ENCODE measurements at places on chromosomes 12 and 14. TPM values are rescaled to one million over a fixed set of nuclear protein-coding genes. Genes with fewer than 3 reads are reported as not detected.

DNA sequence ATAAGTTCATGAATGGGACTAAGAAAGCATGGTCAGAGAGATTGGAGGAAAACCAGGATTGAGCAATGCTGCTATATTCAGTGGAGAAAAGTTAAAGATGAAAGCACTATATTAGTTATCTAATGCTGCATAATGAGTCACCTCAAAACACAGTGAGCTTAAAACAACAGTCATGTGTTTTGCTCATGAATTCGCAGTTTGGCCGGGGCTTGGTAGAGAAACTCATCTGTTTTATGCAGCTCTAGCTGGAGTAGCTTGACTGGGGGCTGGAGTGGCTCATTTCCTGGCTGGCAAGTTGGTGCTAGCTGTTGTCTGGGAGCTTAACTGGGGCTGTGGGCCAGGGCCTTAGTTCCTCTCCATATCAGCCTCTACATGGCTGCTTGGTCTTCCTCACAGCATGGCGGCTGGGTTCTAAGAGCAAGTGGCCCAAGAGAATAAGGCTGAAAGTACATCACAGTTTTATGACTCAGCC is 90.1 kb downstream of the ADCK1 start:
- DNase-seq = no peak

DNA sequence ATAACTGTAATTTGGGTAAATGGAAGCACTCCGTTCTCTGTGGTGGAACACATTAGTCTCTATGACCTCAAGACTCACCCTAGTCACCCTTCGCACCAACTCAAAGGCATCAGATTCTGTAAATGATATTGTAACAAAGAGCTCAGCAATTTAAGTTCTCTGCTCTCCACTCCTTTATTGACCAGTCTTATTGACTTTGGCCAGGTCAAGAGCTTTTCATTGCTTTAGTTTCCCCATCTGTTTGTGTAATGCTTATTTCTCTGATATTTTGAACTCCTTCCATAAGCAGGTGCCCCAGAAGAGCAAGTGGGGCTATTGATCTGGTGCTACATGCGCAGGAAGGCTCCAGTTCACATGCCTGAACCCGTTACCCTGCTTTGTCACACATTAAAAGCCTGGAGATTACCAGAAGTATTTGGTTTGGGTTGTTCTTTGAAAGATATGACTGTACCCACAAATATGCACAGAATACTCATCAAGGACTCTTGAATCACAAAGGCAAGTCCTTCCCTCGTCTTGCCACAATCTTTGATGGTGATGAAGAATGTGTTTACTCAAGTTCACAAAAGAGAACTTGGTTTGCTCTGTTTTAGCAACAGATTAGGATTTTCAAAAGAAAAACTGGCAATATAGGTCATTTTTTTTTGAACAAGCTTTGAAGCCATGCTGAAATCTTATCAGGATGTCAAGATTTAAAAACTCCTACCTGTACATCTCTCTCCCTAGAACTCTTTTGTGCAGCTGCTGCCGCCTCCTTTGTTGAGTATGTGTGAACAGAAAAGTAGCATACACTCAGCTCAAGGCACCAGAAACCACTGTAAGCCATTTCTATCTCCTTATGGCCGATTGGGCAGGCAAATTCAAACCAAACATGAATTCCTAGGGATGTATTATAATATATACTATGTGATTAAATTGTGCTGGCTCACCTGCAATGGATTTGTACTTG is 193.9 kb downstream of the BCAT1 start:
- DNase-seq = no peak

DNA sequence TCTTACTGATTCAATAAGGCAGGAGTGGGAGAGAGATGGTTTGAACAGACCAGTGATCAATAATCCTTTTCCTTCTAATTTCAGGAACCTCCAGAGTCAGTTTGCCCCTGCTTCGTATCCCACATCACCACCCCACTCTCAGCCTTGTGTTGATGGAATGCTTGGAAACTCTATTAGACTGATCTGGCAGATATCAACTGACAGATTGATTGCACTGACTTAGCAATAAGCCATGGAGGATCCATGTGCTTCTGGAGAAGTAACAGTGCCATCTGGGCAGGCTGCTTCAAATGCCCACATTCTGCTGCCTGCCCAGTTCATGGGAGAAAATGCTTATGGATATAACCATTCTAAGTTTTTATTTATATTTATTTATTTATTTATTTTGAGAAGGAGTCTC is 218.0 kb downstream of the SLC2A13 start:
- DNase-seq = no peak

- DNase-seq = no peak
These were observed 57.6 kb downstream of the BRMS1L start for GRCh38 chr14:35883677-35884293.

GRCh38 chr12:24993793-24994192 is 44.9 kb upstream of the BCAT1 start:
- DNase-seq = no peak

DNA sequence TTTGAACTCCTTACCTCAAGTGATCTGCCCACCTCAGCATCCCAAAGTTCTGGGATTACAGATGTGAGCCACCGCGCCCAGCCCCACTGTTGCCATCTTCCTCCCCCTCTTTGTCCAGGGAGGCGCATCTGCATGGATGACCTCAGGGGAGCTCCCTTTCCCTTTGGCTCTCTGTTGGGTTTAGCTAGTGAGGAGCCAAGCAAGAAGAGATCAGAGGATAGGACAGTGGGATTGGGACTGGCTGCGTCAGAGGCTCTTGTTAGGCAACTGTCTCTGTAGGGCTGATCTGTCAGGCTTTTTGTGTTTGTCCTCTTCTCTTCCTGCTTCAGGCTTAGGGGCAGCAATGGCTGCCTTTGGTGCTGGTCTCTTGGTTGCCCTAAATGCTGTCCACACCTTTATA is 8.5 kb upstream of the IFT81 start:
- DNase-seq = no peak

DNA sequence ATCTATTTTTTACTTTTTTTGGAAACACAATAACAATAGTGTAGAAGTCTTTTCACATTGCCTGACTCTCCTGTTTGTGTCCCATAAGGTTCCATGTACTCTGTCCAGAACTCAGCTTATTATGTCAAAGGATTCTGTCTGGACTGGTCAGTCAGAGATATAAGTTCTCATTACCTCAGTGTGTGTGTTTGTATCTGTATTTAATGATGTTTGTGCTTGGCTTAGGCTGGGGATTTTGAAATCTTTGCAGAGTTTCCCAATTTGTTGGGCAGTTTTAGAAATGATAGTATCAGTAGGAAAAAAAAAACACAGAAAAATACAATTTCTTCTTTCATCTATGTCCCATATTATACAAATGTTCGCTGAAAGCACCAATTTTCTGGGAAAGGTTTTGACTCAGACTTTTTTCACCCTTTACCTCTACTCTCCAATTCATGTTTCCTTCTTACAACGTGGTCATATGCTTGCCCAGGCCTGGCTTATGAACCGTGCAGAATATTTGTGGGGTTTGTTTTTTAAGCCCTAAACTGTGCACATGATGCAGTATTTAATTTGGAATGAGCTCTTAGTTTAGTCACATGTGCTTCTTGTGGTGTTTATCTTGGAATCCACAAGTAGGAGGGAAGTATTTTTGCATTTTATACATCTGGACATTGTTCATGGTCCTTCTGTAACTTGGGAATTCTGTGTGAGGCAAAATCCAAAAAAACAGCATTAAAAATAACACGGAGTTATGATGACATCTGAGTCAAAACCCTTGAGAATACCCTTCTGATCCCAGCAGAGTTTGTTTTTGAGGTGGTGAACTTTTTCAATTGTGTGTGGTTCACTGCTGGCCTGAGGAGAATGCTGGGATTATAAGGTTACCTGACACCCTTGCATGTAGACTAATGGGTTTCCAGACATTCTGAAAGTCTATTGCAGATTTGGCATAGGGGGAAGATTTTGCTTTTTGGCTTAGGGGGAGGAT is 121.2 kb downstream of the RAD51B start:
- no peak for DNase-seq

DNA sequence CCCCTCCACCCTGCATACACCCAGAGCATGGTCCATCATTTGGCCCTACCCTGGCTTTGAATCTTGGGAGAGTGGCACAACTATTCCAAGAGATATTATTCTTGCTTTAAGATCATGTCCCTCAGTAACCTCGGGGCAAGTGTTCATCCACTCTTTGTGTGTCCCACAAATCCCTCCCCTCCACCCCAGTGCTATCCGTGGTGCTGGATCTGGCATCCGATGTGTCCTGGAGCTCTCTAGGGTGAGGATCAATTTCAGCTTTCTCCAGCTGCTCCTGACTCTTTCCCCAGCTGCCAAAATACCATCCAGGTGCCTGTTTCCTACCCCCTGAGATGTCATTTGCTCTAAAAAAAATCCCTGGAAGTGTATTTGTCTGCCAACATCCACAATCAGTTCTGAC is 64.8 kb upstream of the CMKLR1 start:
- no peak for DNase-seq

GRCh38 chr12:50916292-50916691 is 36.1 kb upstream of the HIGD1C start:
- no peak for DNase-seq

- DNase-seq = no peak
These were observed 1.3 kb downstream of the MYL6B start for GRCh38 chr12:56153678-56154065.

The SLC38A4 gene
- polyA plus RNA-seq = 0.27 TPM

The MYF6 gene
- not detected for polyA plus RNA-seq

Data from heart left ventricle (tissue), 16 donors.